ENCODE measurements at places on chromosomes 12 and 14. TPM values are rescaled to one million over a fixed set of nuclear protein-coding genes. Genes with fewer than 3 reads are reported as not detected.

Gene GPD1
- total RNA-seq = not detected

Gene CLEC2B
- 9.2 TPM for total RNA-seq

Gene HCAR1
- 0.16 TPM for total RNA-seq

Gene KRT71
- total RNA-seq = not detected

Gene FOXA1
- total RNA-seq = not detected

Gene CMKLR1
- total RNA-seq = 0.32 TPM

Gene ELK3
- total RNA-seq = 15.7 TPM

Measured in cardiac atrium fibroblast (primary cell).